ENCODE measurements at places on chromosomes 16 and 17.

DNA sequence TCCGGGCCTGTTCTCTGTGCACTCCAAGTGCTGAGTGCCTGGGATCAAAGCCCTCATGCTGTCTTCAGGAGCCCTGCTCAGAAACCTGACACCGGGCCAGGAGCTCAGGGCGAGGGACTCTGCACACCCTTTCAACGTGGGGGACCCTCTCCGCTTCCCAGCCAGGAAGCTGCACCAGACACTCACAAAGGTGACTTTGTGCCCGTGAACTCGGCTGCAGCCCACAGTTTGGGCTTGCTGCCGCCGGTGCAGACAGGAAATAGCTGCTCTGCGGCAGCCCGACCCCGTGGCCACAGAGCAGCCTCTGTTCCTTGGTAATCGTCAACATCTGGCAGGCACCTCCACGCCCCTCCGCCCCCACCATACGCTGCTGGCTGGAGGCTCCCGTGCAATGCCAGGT is 93.4 kb upstream of the METRNL start:
- DNase-seq, result no peak

DNA sequence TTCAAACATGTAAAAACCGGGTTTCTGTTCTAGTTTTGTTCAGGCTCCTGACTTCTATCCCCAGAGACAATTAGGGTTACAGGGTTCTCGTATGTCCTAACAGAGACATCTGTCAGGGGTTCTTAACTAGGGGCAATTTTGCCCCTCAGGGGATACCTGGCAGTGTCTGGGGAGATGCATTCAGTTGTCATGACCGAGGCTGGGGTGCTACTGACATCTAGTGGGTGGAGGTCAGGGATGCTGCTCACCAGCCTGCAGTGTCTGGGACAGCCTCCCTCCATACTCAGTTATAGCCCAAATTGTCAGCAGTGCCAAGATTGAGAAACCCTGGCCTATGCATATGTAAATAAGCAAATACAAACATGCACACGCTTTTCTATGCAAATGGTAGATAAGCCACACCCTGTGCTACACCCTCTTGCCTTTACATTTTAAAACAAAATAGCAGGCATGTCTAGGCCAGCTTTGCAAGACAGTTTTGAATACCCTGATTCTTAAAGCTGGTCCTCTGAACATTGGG is 37.4 kb downstream of the CLEC16A start:
- DNase-seq, result no peak

GRCh38 chr16:3123986-3124886 is 10.6 kb upstream of the ZNF213 start:
- DNase-seq, result peak; percentile 96

- no peak for DNase-seq
Observed at GRCh38 chr17:47999582-47999981, 28.7 kb downstream of the CDK5RAP3 start.

DNA sequence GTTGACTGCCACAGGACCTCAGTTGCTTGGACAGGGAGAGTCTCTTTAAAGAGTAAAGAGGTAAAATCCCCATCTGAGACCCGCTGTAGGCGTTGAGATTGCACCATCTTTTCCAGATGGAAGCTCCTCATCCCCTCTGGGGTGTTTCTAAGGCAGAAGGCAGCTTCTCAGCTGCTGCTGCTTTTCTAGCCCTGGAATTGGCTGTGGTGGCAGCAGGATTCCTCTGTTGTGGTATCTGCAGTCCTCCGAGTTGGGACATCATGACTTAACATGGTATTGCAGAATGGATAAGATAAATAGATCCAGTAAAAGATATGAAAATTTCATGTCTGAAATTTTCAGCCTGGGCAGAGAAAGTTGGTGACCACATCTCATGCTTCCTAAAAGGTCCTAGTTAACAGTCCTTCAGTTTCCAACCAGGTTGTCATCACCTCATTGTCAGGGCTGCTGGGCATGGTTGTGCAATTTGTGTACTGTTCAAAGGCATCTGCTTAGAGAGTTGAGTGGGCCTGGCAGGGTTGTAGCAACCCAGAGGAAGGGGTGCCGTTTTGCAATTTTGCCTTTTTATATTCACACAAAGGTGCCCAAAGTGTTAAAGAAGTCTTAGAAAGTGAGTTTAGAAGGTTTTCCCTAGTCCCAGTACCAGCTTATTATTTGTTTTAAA is 150.4 kb downstream of the SPECC1 start:
- no peak for DNase-seq

- no peak for DNase-seq
Observed at GRCh38 chr17:63735691-63736090, 5.9 kb downstream of the STRADA start.

DNA sequence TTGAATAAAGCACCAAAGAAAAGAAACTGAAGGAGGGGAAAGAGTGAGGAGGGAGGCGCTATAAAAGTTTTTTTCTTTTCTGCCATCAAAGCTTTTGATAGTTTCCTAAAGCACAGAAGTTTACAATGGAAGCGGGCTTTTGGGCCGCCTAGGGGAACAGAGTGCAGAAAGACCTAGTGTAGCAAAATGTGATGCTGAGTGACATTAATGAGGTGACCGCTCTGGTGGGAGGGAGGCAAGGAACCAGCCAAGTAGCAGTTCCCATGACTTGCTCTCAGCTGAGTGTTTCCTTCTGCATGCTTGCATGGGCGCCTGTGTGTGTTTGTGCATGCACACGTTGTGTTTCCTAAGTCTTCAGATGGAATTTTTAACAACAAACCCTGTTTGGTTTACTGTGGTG is 15.5 kb downstream of the MSI2 start:
- no peak for DNase-seq

DNA sequence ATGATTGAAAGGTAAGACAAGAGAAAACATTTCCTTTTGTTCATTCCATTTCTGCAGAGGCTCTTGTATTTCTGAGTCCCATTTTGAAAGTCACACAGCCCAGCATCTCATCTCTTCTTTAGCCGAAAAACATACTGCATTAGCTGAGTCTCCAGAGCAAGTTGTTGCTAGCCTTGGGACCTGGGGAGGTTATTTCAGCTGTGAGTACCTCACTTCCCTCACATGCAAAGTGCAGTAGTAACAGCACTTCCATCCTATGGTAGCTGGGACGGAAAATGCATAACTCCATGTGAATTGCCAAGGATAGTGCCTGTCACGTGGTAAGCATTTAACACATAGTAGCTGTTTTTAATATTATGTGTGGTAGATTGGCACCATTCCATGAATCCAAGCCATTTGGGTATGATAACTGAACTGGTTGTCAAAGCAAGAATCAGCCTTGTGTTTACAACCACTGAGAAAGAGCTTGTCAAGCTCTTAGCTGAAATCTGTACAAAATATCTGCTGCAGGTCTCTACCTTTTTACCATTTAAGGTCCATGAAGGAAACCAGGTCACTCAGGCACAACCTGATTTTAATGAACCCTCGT is 345.7 kb downstream of the CDH13 start:
- no peak for DNase-seq

DNA sequence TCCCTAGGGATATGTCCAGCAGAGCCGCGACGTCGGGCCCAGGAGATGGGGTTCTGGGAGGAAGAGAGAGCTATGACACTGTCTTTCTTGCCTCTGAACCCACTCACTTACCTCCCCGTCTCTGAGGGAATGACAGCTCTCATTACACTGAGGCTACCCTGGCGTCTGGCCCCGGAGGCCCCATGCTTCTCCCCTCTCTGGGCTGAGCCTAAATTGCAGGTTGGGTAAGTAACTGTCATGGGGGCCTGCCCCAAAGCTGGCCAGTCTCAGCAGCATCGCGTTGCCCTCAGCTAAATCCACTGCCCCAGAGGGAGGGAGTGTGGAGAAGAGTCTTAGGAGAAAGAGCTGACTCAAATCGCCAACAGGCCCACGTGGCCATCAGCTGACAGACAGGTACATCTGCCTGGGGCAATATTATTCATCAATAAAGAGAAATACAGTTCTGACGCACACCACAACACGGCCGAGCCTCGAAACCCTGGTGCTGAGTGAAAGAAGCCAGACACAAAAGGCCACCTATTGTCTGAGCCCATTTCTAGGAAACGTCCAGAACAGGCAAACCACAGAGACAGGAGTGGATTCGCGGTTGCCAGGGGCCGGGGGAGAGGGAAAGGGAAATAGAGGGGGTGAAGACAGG is 156.4 kb downstream of the C16orf95 start:
- DNase-seq, result no peak

GRCh38 chr17:57867126-57867525 is 17.3 kb upstream of the MRPS23 start:
- no peak for DNase-seq

GRCh38 chr17:57900991-57901743 is 51.3 kb upstream of the MRPS23 start:
- peak; percentile 4 for DNase-seq

- no peak for DNase-seq
Observed at GRCh38 chr17:69962436-69962995, 112.5 kb upstream of the KCNJ16 start.

- DNase-seq, result peak; percentile 84
Observed at GRCh38 chr17:81428948-81429774, 33.9 kb downstream of the BAHCC1 start.

DNA sequence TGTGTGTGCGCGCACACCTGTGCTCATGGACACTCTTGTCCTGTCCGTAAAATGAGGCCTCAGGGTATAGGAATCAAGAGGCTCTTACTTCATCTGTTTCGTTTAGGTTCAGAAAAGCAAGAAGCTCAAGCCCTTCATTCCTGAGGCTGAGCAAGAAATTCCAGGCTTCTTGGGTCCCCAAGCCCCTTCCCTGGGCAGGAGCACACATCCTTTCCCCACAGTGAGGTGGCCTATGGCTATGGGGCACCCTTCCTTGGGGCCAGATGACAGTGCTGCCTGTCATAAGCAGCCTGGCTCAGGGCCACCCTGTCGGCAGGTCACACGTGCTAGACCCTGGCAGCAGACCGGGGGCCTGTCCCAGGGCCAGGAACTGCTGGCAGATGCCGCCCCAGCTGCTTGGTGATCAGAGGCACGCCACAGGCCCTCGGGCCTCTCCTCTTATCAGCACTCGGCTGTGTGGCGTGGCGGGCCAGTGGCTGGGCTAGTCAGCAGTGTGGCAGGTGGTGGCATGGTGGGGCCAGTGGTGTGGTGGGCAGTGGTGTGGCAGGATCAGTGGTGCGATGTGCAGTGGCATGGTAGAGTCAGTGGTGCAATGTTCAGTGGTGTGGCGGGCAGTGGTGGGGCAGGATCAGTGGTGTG is 50.2 kb downstream of the NKD1 start:
- peak; percentile 73 for DNase-seq

- DNase-seq, result peak; percentile 90
Observed at GRCh38 chr16:79600638-79601091, at the start of gene MAF. Gene MAF (minus strand): TSS chr16:79600737. CDS start chr16:79599902, 835 bp downstream.

DNA sequence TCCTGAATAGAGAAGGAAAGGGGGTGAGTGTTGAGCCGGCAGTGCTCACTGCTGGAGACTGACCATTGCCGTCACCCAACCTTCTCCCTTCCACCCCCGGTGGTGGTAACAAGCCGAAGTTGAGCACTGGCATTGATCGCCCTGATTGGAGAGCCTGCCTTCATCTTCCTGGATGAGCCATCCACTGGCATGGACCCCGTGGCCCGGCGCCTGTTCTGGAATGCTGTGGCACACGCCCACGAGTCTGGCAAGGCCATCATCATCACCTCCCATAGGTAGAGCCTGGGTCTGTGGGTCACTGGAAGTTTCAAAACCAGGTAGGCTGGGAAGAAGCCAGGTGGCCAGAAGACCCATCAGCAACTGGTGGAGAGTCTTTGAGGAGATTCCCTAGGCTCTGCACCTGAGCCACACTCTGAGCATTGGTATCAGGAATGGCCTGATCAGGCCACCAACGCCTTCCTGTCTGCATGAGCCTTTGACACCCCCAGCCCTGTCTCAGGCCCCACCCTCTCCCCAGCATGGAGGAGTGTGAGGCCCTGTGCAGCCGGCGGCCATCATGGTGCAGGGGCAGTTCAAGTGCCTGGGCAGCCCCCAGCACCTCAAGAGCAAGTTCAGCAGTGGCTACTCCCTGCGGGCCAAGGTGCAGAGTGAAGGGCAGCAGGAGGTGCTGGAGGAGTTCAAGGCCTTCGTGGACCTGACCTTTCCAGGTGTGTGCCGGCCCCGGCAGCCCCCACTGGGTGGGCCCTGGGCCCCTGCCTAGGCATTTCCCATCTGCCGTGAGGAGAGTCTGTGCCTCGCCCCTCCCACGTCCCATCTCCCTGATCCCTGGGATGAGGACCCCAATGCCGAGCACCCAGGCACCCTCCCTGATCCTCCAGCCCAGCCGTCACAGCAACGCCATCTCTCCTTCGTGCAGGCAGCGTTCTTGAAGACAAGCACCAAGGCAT is 4.9 kb upstream of the CCNF start:
- no peak for DNase-seq

GRCh38 chr17:63714550-63715277 is 14.8 kb upstream of the LIMD2 start:
- DNase-seq, result no peak

DNA sequence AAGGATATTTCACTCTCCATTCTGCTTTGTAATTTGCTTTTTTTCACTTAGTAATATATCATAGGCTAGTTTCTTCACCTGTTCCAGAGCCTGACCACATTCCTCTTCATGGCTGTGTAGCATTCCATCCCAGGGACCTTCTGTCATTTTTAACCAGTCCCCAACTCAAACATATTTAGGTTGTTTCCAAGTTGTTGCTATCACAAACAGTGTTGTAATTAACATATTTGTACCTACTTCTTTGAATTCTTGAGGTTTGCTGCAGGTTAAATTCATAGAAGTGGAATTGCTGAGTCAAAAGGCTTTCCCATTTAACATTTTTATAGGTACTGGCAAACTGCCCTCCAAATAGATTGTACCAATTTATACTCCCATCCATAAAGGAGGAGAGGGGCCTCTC is 65.1 kb upstream of the MED9 start:
- DNase-seq, result no peak

DNA sequence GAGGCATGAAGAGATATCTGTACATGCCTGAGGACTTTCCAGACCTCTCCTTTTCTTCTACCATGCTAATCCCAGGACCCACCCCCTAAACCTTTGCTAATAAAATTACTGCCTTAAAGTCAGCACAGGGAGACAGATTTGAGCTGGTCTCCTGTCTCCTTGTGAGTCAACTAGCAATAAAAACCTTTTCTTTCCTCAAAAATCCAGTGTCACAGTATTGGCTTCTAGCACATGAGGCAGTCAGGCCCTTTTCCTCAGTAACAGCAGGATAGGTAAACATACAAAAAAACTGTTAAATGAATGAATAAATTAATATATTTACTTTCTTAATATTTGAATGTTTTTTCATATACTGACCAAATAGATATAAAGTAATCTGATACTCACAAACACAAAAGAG is 41.3 kb downstream of the ABCA10 start:
- no peak for DNase-seq

DNA sequence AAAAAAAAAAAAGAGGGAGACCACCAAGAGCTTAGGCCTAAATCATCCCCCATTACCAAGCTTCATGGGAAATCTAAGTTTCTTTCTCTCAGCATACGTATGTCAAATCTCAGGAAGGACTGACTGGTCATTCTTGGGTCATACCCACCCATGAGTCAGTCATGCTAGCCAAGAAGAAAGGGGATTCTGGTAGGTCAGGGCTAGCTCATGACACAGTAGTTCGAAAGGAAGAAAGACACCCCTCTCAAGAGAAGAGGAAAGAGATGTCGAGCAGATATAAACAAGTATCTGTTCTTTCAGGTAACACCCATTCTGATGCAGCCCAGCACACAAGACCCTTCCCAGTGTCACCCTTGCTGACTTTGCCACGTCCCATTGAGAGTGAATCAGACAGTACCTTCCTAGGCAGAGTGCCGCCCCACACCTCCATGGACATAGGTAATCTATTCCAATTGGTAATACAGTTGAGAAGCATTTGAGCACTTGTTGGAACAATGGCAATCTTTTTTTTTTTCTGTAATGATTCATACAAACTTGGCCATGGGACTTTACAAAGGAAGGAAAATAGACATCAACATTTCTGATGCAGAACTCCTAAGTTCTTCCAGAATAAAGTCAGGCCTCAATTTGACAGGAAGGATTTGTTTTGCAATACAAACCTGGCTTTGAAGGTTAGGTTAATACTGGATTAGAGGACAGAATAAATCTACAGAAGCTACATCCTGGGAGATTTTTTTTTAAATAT is 38.2 kb downstream of the COPRS start:
- no peak for DNase-seq

All from psoas muscle (tissue), 8 donors.